Suprapubic skin (tissue), 4 donors: ENCODE measurements at places on chromosomes 6 and 20. TPM values are rescaled to one million over a fixed set of nuclear protein-coding genes. Genes with fewer than 3 reads are reported as not detected.

DNA sequence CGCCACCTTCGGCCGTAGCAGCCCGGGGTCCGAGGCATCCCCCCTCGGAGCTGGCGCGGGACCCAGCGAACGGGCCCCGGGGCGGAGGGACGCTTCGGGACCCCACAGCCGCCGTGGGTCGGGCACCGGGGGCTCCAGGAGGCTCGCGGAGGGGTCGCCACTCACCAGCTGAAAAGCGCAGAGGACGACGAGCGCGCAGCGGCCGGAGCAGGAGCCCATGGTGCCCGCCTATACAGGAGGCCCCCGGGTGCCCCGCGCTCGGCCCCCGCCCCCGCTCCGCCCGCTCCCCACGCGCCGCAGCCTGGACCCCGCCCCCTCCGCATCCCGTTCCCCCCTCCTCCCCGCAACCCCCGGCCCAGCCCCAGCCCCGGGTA lies at the start of gene NKAIN4:
NKAIN4 (minus strand) TSS at position 232 of the 374 bp plus-strand sequence; CDS start at position 219, 13 bp downstream.
- no peak for DNase-seq

Gene KIF25
- total RNA-seq = not detected

Gene ZNF165
- 1.9 TPM for total RNA-seq

Gene TRIM40
- not detected for total RNA-seq

Gene SLC13A3
- 6.2 TPM for total RNA-seq

GRCh38 chr6:154594496-154595198 lies 84.2 kb upstream of the CNKSR3 start:
- no peak for DNase-seq

- no peak for DNase-seq
Observed at GRCh38 chr20:43220612-43221011, 30.9 kb upstream of the PTPRT start.

DNA sequence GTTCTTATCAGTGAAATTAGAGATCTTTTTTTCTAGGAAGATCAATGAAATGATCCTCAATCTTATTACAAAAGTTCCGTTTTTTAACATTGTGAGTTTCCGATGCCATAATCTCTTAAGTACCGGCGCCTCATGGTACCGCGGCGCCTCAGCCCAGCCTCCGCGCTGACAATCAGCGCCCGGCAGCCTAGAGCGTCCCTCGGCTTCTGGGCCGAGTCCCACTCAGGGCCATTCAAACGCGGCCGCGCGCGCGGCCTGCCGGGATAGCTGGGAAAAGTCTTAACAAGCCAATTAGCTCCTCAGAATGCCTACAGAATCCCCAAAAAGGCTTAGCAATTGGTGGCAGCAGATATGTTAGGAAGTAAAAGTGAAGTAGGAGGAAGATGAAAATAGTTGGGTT lies 204.8 kb downstream of the ADGB start:
- no peak for DNase-seq
